Ovary (tissue), 10 donors: ENCODE measurements at places on chromosomes 5 and 9. TPM values are rescaled to one million over a fixed set of nuclear protein-coding genes. Genes with fewer than 3 reads are reported as not detected.

Gene SKIC3
- total RNA-seq: 58.8 TPM

Gene SHISAL2B
- not detected for total RNA-seq

Gene IFT74
- total RNA-seq: 16.2 TPM

Gene DDX4
- total RNA-seq: not detected

Gene CCL19
- not detected for total RNA-seq

Gene PCDHA6
- 1.3 TPM for total RNA-seq

Gene FOXD4L5
- not detected for total RNA-seq

Gene ARPC5L
- 18.2 TPM for total RNA-seq

Gene SPOCK1
- total RNA-seq: 5.1 TPM

Gene MARVELD2
- 0.35 TPM for total RNA-seq

- DNase-seq: no peak
These were observed 674.9 kb downstream of the SEMA5A start for GRCh38 chr5:8870959-8871355.

DNA sequence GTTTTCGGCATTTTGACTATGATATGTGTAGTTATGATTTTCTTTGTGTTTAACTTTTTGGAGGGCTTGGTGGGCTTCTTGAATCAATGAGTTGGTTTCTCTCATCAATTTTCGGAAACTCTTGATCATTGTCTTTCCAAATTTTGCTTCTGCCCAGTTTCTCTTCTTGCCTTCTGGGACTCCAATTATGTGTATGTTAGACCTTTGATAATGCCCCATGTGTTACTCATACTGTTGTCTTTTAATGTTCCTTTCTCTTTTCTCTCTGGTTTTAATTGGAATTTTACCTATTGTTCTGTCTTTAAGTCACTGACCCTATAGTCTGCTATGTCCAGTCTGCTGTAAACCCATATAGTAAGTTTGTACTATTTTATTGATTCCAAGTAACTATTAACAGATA, 41.5 kb downstream of the KCNIP1 start:
- no peak for DNase-seq

GRCh38 chr5:127186657-127187056, 103.9 kb upstream of the MEGF10 start:
- DNase-seq: no peak

DNA sequence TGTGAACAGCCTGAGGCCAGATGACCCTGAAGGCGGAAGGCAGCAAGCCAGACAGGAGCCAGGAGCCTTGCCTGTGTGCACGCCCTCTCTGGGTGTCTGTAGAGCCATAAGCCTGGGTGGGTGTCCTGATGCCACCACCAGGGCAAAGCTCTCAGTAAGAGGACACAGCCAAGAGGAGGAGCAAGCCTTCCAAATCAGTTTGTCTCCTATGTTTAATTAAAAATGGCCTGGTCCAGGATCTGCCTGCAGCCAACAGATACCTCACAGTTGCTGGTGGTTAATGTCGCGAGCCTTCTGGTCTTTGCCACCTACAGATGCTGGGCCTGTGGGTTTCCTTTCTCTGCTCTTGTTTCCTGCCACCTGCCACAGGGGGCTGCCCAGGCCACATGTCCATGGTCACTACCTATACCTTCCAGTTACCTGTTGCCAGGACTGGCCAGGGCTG, 56.9 kb downstream of the SYK start:
- no peak for DNase-seq

- DNase-seq: peak; percentile 3
These were observed 2.1 kb downstream of the SPATA31E1 start for GRCh38 chr9:87884578-87885459.

GRCh38 chr9:22030101-22030598, 21.0 kb upstream of the CDKN2B start:
- no peak for DNase-seq

GRCh38 chr9:110579862-110580219, 300 bp upstream of the SVEP1 start:
- DNase-seq: no peak

DNA sequence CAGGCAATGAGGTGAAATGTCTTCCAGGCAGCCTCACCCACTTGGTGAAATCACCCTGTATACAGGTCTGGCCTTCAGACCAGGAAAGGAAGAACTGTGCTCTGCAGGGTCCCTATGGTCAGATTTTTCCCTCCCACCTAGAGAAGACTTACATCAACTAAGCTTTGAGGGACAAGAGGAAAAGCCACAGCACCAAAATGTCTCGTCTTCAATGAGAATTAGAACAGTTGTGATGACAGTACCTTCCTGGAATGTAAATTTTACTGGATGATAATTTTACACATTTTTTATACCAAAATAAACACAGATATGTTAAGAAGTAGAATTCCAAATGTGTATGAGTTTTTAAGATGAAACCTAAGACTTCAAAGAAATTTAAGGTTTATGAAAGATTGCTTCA, 283.9 kb downstream of the SPOCK1 start:
- no peak for DNase-seq

DNA sequence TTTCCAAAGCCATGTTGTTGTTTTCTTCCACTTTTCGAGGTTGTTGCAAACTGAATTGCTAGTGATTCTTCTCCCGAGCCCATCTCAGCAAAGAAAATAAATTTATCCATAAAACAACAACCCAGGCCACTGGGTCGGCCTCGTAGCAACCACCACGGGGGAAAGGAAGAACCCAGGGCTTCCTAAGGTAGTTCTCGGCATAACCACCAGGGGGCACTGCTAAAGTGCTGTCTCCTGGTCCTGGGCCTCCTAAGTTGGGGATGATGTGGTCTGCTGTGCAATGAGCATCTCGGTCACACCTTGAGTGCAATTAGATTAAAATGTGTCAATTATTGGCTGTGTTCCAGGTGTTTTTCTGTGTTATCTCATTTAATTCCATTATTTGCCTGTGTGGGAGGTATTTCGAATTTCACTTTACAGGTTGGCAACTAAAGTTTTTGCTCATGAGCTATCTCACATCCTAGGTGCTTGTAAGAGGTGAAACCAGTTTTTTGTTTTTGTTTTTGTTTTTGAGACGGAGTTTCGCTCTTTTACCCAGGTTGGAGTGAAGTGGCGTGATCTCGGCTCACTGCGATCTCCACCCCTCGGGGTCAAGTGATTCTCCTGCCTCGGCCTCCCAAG, 102.8 kb upstream of the DAP start:
- no peak for DNase-seq

DNA sequence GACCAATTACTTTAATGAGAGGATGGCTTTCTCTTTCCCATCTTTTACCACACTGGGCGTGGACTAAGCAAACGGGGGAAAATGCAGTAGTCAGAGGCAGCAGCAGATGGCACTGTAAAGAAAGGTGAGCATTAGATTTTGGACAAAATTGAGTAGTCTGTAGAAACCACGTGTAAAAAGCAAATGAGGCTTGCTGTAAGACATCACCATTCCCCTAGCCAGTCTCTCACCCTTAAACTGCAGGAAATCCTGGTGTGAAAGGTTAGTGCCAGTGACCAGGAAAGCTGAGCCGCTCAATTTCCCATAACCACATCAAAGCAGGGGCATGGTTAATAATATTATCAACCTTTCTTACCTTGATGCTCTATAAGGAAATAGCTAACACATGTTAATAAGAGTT, 31.8 kb downstream of the SPATA31C2 start:
- DNase-seq: no peak

DNA sequence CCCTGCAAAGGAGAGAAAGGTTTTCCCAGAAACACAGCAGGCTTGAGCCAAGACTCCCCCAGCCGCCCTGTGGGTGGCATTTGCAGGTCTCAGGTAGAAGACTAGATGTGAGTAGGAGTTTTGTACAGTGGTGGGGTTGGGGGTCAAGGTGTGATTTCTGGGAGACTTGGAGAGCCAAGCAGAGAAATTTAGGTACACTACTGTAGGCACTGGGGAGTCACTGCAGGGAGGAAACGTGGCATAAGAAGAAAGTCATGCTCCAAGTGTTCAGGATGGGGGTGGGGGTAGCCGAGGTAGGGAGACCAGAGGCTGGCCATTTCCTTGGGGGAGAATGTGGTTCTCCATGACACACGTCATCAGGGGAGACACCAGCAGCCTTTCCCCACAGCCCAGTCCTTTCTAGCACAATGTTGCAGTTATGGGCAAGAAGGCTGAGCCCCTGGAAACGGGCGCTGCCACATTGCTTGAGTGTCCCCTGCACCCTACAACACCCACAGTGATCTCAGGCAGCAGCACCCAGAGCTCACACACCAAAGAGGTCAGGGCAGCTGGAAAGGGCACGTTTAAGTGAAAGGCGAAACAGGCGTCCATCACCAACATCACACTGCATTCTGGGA, 210.5 kb downstream of the FSTL4 start:
- no peak for DNase-seq

- no peak for DNase-seq
These were observed 158.6 kb downstream of the BAAT start for GRCh38 chr9:101226161-101226560.

DNA sequence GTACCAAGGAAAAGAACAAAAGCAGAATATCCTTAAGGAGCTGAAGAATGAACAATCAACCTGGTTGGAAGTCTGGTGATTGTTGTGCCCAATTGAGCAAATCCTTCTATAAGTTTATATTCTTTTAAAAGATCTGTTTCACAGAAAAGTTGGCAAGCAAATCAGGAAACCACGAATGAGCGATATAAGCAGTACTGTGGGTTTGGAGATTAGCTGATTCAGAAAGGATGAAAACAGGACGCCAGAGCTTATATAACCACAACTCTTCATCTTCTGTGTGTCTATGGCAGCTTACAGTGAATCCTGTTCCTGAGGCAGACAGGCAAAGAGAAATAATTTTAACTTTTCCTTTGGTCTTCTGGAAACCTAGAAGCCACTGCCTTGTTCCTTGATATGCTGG, 61.7 kb downstream of the SLC38A9 start:
- no peak for DNase-seq

- DNase-seq: no peak
These were observed 40.0 kb downstream of the CPLANE1 start for GRCh38 chr5:37208883-37209797.

- no peak for DNase-seq
These were observed 281.5 kb downstream of the GADD45G start for GRCh38 chr9:89886281-89886700.

GRCh38 chr9:18881758-18882157, 151.3 kb downstream of the SAXO1 start:
- no peak for DNase-seq

GRCh38 chr9:1018121-1018520, 32.0 kb upstream of the DMRT2 start:
- no peak for DNase-seq

GRCh38 chr5:2902186-2902585, 150.7 kb upstream of the IRX2 start:
- DNase-seq: no peak

- no peak for DNase-seq
These were observed 5.8 kb downstream of the USP20 start for GRCh38 chr9:129841071-129841470.

DNA sequence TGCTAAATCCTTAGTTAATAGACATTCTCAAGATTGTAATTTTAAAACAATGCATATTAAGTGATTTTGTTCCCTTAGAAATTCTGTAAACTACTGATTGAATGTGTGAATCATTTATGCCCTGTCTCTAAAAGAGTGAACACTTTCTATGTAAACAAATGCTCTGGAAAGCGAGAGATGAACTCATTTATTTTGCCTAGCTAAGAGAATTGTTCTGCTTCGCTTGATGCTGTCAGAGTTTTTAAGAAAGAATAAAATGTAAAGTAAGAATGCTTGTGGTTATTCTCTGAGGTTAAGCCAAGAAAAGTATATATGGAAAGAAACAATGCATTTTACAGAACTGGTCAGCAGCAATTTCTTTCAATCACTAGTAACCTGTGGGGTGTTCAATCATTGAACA, 347.4 kb upstream of the NUDT12 start:
- no peak for DNase-seq

- DNase-seq: no peak
These were observed 303.5 kb downstream of the TRIM32 start for GRCh38 chr9:116990592-116990991.

DNA sequence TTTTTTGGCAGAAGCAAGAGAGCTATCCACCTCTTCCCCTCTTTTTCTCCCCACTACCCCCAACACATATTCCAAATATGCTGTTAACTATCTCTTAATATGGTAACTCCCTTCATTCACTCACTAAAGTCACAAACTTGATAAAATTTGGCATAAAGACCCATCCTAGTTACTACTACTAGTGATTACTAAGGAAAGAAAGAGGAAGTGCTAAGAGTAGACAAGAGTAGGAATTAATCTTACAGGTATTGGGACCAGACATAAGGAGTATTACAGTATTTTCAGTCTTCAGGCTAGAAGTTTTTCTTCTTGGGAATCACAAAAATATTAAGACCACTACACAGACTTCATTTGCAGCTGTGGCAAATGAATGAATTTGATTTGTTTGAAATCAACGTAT, 2.2 kb downstream of the ADAMTS6 start:
- no peak for DNase-seq

GRCh38 chr5:124104821-124105220, 592.8 kb downstream of the CSNK1G3 start:
- no peak for DNase-seq

GRCh38 chr5:81134066-81134465, 99.1 kb upstream of the CKMT2 start:
- no peak for DNase-seq

DNA sequence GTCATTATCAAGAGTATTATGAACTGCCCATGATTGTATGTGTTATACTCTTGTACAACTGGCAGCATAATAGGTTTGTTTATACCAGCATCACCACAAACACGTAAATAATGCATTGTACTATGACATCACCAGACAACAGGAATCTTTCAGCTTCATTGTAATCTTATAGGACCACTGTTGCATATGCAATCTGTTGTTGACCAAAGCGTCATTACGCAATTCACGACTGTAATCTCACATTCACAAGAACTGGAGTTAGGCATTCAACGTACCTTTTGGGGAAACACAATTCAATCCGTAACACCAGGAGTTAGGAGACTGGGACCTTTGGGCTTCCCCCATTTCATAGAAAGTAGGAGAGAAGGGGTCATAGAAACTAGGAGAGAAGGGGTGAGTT, 20.4 kb upstream of the ARSI start:
- DNase-seq: no peak

DNA sequence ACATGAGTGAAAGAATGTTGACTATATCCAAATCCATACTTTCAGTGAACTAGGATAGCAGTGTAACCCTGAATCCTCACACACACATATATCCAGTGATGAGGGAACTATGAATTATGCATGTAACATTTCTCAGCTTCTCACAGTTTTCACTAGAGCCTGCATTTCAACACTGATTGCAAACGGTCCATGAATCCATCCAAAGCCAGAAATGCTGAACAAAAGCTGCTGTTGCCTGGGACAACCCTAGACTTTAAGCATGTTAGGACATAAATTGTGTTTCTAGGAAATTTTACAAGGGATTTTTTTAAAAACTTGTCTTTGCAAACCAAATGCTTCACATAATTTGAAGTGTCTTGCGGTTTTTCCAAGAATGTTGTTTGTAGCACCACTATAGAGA, 2010.0 kb upstream of the WWC1 start:
- no peak for DNase-seq
